ENCODE measurements at places on chromosomes 1 and 21.

- no peak for DNase-seq
Measured at GRCh38 chr1:47669081-47669585, 231.3 kb downstream of the FOXD2 start.

GRCh38 chr1:171424494-171424893, 60.8 kb upstream of the PRRC2C start:
- DNase-seq: no peak

DNA sequence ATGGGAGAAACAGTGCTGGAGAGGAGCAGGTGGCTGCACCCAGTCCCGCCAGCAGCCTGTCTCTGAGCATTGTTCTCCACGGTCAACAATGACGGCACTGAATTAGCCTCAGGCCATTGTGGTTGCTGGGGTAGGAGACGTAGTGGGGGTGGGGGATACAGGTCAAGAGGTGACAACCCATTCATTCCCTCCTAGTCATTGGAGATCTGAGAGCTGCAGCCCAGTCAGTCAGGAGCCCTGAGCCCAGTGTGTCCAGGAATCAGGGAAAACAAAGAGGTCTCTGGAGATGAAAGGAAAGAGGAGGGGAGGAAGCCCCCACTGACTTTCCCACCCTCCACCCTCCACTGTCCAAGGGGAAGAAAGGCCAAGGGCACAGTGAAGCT, 15.3 kb downstream of the SMIM12 start:
- no peak for DNase-seq

GRCh38 chr1:227744668-227745067, 9.4 kb downstream of the SNAP47 start:
- no peak for DNase-seq

GRCh38 chr1:199242147-199242546, 603.3 kb downstream of the PTPRC start:
- no peak for DNase-seq

Data from D341Med (cell line).